ENCODE measurements at places on chromosomes 2 and 18.

DNA sequence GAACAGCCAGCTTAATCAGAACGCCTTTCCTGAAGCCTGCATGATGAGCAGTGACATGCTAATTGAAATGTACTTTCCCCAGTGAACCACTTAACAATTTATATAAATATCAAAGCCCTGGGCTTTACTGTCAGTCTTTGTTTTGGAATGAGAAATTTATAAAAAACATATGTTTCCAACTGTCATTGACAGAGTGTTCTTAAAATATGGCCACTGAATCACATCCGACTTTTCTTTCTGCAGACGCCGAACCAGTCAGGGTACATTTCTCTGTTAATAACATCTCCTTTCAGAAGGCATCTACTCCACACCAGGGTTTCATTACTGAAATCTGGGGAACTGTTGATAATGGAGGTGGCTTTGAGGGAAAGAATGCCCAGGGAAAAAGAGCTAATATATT, 343.7 kb downstream of the INSIG2 start:
- DNase-seq = no peak

- DNase-seq = no peak
Measured at GRCh38 chr2:168210216-168210894, 37.0 kb downstream of the STK39 start.

DNA sequence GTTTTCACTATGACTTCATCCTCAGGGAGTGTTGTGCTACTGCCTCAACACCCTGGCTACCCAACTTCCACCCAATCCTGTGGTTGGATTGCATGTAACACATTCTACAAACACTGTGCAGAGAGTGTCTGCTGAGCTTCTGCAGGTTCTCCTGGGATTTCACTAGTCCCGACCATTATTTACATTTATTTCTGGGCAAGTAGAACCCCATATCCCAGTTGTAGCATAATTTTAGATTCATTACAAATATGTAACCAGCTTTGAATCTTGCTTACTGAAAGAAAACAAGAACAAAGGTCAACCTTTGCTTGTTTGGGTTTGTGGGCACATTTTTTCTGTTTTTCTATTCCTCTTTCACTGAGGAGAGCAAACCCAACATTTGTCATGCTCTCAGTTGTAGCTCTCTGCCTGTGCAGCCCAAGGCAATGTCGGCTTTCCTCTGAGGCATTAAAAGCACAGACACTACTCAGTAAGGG, 2036.1 kb upstream of the LRRTM1 start:
- no peak for DNase-seq

DNA sequence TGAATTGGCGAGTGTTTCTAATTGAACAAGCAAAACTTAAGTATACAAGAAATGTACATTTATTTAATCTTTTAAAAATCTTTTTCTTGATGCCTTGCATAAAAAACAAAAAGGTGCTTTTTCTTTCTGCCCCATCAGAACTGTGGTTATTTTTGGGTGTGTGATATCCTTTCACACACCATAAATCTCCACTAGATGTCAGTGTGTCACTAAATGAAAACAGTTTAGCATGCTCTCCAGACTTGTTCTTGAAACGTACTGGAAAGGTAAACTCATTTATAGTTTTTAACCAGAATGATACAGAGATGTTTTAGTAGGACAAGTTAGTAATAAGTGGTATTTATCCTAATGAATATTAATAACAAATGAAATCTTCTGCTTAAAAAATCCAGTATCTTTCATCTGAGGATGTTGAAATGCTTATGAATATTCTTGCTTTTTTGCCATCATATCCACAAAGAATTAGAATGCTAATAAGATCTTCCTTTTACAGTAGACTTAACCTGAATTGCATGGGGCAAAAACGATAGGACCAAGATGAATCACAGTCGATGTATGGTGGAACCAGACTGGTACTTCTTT, 96.8 kb downstream of the UBE2E3 start:
- no peak for DNase-seq

DNA sequence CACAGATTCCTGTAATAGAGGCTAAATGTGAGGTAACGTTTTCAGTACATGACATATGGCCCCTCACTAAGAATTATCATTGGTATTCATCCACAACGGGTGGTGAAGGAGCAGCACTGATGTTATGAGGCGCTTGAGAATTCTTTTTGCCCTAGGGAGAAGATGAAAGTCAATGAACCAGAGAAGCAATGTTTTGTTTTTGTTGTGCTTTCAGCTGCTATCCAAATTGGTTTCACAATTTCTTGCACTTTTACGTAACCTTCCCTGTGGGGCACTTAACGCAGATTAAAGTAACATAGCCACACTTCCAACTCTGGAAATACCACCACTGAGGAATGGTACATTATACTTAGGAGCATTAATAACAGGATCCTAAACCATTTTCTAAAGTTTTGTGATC, 13.3 kb upstream of the CCDC85A start:
- DNase-seq = no peak

GRCh38 chr18:62409821-62410220, 84.7 kb downstream of the TNFRSF11A start:
- no peak for DNase-seq

DNA sequence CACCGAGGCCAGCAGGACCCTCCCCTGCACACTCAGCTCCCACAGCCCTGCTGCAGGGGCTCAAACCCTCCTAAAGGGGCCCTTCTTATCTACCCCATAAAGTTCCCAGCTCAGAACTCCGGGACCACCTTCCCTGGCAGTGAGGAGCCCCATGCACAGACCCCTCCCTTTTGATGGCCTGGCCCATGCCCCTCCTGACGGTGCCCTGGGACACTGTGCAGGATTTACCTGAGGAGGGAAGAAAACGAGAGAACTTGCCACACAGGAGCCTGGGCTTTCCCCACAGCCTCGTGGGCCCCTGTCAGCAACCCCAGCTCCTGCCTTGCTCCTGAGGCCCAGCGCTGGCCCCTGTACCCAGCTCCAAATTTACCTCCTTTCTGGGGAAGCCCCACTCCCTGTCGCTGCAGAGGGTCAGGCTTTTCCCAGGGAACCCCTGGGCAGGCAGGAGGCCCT, 206.3 kb upstream of the SALL3 start:
- DNase-seq = no peak

DNA sequence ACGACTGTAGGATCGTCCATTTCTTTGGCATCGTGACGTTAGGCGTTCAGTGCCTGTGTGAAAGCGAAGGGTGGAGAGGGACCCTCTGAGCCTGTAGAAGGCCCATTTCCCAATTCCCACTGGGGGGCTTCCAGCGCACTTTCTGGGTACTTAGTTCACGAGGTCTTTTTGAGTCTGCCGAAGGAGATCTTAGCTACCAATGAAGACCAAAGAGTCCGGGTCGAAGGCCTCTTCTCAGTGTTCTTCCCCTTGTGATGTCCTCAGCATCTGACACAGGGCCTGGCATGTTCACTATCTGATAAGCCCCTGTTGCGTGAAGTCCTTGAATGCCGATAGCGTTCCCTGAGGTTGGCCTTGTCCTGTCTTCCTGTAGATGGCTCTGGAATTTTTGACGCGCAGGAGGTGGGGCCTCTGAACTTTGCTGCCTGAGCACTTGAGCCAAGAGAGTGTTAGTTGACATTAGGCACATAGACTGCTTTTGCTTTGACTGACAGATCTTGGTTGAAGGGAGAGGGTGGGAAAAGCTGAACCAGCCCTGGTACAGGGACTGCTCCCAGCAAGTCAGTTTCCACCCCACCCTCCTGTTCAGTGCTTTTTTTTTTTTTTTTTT, 52.8 kb downstream of the LDLRAD4 start:
- DNase-seq = no peak

GRCh38 chr2:102686479-102687439, 67.4 kb downstream of the SLC9A2 start:
- DNase-seq = no peak

DNA sequence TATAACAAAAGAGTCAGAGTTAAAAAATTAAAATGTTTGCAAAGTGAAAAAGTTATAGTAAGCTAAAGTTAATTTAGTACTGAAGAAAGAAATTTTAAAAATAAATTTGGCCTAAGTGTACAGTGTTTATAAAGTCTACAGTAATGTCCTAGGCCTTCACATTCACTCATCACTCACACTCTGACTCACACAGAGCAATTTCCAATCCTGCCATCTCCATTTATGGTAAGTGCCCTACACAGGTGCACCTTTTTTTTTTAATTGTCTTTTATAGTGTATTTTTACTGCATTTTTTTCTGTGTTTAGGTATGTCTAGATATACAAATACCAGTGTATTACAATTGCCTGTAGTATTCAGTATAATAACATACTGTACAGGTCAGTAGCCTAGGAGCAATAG, 562.9 kb downstream of the PIK3C3 start:
- DNase-seq = no peak

DNA sequence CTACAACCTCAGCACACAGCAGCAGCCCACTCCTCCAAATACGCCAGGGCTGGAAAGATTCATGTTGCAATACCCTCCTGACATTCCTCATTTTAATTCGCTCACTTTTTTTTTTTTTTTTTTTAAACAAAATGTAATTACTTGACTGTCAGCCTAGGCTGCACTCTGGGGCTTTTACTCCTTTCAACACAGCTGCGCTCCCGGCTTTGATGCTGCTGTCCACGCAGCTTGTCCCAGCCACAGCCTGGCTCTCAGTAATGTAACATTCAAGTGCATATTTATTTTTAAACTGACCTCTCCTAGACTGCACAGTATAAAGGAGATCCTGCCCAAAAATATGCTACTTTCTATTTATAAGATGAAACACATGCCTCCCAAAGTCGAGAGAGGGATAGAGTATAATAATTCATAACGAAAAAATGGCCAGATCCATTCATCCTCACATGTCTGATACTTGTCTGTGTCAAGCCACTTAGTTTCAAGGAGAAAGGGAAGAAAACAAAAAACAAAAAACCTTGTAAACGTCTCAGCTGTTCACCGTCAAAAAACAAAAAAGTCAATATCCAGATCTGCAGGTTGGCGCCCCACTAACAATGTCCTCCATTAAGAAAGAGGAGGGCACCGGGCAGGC, 949 bp downstream of the CDC42EP3 start:
- no peak for DNase-seq

DNA sequence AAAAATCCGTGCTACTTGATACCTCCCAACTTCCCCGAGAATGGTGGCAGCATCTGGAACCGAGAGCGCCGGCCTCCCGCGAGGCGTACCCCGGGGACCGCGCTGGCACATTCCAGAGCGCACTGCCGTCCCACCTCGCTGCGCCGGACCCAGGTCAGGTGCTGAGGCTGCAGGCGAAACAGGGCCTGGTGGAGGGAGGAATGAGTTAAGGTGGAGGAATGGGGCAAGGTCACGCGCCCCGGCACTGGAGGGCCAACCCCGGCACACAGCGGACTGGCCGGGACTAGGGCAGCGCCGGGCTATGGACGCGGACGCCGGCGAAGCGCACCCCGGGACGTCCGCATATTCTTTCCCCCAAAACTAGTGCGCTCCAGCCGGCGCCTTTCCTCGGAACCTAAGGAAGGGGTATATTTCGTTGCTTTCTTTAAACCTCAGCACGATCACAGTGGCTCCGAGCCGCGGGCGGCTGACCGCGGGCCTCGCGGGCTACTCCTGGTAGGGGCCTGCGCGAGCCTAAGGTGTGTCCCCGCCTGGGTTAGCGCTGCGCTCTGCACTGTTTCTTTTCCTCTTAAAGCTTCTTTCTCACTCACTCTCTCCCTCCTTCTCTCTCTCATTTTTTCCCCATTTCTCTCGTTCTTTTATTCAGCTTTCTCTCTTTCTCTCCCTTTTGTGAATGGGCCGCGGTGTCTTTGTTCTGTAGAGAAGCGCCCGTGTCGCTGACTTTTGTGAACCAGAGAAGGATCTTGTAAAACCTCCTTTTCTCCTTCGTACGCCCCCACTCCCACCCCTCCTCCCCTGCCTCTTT, 2.1 kb upstream of the OTX1 start:
- no peak for DNase-seq

DNA sequence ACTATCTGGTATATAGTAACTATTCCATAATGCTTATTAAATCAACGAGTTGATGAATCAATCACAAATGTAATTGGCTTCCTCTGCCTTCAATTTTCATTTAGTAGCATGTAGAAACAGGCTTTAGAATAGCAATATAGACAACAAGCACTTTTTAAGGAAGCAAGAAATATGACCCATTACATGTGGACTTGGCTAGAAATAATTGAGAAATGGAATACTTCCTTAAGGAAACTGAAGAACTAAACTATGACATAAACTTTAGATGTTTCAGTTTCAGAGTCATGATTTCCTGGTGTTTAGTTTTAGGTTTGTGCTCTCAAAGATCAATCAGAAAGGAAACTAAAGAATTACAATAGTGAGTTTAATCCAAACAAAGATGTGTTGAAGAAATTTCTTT, 443.8 kb downstream of the MBD2 start:
- no peak for DNase-seq

DNA sequence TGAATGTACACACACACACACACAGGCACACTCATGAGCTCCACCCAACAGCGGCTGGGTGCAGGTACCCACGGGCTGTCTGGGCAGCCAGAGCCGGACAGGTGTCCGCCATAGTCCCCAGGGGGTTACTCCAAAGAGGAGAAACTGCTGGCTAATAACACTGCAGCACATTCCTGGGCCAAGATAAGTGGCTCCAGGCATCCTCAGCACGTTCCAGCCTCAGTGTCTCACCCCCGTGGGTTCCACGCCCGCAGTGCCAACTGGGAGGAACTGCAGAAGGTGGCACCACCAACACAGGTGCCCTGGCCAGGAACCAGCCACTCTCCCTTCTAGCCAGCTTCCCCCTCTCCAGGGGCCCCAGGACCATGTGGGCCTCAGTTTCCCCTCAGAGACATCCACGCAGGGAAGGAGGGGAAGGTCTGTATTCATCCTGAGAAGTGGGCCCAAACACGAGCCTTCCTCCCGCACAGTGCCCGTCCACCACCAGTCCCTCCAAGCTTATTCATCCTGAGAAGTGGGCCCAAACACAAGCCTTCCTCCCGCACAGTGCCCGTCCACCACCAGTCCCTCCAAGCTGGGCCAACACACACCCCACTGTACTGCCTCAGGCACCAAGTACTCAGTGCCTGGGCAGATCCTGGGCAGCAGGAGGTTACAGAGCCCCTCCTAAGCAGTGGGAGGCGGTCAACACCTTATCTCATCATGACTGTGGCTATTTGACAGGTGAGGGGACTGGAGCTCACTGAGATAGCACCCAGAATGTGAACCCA, 47.6 kb downstream of the TNS1 start:
- no peak for DNase-seq

GRCh38 chr2:98121149-98121548, 34.2 kb downstream of the VWA3B start:
- no peak for DNase-seq

GRCh38 chr2:119489232-119489952, 34.9 kb downstream of the SCTR start:
- DNase-seq = no peak

DNA sequence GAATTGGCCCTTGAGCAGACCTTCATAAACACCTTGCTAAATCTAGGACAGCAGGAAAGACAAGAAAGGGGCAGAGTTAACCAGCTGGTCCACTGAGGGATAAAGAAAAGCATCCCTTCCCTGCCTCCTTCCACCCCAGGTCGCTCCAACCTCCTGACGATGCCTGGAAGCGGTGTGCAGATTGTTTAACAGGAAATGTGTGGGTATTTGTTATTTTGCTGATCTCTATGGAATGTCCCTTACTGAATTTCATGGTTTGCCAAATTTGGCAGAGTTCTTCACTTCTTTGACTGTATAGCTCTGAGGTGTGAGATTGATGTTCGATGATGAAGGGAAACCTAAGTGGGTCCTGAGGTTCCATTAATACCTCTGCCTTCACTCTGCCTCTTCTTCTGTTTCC, 72.9 kb downstream of the MAP3K20 start:
- no peak for DNase-seq

- no peak for DNase-seq
Measured at GRCh38 chr2:127193967-127194280, 26.2 kb downstream of the CYP27C1 start.

- DNase-seq = no peak
Measured at GRCh38 chr2:48929571-48930301, 174.2 kb upstream of the LHCGR start.

- no peak for DNase-seq
Measured at GRCh38 chr2:20573620-20574422, 77.1 kb downstream of the HS1BP3 start.

Data from stimulated activated CD8-positive, alpha-beta memory T cell treated with anti-CD3 and anti-CD28 coated beads, Interleukin-4, amount 100 ng/mL, for 4 hours (primary cell).